ENCODE measurements at places on chromosomes 2 and 18.

GRCh38 chr18:57050310-57050949 lies 96.5 kb upstream of the BOD1L2 start:
- DNase-seq, result no peak

DNA sequence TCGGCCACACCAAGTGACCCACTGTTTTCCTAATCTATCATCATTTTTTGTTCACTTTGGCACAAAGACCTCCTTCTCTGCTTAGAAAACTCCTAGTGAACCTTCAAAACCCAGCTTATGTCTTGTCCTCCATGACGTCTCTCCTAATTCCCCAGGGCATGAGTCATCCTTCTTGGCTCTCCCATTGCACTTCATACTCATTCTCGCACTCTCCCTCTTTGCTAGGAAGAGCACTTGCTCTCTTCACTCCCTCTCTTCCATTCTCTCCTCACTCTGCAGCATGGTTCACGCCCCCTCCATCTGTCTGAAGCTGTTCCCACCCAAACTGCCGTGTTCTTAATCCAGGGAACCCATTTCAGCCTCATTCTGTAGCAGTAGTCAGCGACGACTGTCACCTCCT lies 103.9 kb downstream of the MRO start:
- no peak for DNase-seq

- DNase-seq, result no peak
Measured at GRCh38 chr2:225471482-225471881, 72.0 kb downstream of the NYAP2 start.

GRCh38 chr2:64525317-64525613 lies 1.1 kb downstream of the AFTPH start:
- DNase-seq, result peak; percentile 20

GRCh38 chr18:27794181-27794926 lies 382.6 kb downstream of the CDH2 start:
- no peak for DNase-seq

All from AML-193 (cell line).